A549 treated with Mapracorat at 1 μM for 4 hours (cell line): ENCODE measurements at places on chromosomes 7 and 10. TPM values are rescaled to one million over a fixed set of nuclear protein-coding genes. Genes with fewer than 3 reads are reported as not detected.

FGL2 gene
- not detected in 5 replicates for total RNA-seq

EIF4EBP2 gene
- total RNA-seq, result 12.2 to 14.5 TPM (median 14.1 TPM) in 5 replicates

BTBD16 gene
- 0.28 to 0.88 TPM (median 0.57 TPM) in 5 replicates for total RNA-seq

TRIM74 gene
- total RNA-seq, result 0.21 to 0.90 TPM (median 0.65 TPM) in 5 replicates

COBL gene
- 3.8 to 5.2 TPM (median 4.2 TPM) in 5 replicates for total RNA-seq

ZFAND4 gene
- total RNA-seq, result 3.5 to 5.2 TPM (median 4.8 TPM) in 5 replicates

MSS51 gene
- total RNA-seq, result 0.36 to 0.80 TPM (median 0.38 TPM) in 5 replicates

FAM237B gene
- 0.04 to 0.06 TPM in 2 of 5 replicates, not detected in the others for total RNA-seq

HMX2 gene
- total RNA-seq, result 0.08 to 0.23 TPM (median 0.14 TPM) in 4 of 5 replicates, not detected in the other

TBX20 gene
- total RNA-seq, result 1.5 to 2.5 TPM (median 2.3 TPM) in 5 replicates

NODAL gene
- not detected in 5 replicates for total RNA-seq

GPR15LG gene
- not detected in 5 replicates for total RNA-seq
